ENCODE measurements at places on chromosomes 3 and 15.

- no peak for DNase-seq
Observed at GRCh38 chr3:22748453-22749045, 454.6 kb upstream of the UBE2E2 start.

DNA sequence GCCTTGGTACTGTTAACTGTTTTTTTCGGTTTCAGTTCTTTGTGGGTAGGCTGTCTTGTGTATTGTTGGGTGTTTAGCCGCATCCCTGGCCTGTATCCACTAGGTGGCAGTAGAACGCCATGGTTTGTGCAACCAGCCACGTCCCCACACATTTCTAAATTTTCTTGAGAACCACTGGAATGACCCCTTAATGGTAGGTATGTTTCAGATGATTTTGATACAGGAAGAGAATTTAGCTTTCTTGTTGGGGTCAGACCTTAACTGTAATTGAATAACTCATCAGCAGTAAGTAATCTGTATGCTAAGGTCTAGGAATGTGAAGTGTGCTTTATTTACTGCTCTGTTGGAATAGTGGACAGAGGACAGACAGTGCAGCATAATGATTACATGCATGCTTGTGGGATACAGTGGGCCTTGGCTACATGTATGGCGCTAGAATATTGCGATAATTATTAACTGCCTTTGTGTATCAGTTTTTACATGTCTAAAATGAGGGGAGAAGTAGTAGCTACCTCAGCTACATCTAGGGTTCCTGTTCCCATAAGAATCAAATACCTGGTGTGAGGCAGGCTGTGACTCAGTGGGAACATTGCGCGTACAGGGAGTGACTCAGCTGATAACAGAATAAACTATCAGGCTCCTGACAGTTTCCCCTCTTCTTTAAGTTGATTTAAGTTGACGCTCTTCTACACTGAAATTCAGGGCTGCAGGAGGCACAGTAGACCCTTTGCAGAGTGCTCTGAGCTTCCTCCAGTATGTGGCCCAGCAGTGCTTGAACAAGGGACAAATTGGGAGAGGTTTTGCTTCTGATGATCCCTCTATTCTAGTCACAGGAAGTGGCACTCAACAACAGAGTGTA lies 25.0 kb upstream of the GPR171 start:
- peak; percentile 79 for DNase-seq

DNA sequence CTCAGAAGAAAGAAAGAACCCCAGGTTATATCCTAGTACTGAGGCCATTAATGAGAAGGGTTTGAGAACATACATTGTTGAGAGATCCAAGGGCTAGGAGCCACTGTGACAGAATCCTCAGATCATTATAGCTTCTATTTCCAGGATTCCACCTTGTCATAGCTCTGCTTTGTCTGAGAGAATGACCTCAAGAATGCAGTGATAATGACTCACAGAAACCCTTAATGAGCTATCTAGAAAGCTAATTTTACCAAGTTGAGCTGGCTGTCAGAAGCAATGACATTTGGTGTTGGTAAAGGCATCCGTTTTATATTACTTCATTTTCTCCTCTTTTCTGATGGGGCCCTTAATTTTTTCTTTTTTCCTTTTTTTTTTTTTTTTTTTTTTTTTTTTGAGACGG lies 10.9 kb downstream of the TRIP4 start:
- peak; percentile 10 for DNase-seq

- no peak for DNase-seq
Observed at GRCh38 chr3:12230877-12231276, 58.0 kb upstream of the PPARG start.

DNA sequence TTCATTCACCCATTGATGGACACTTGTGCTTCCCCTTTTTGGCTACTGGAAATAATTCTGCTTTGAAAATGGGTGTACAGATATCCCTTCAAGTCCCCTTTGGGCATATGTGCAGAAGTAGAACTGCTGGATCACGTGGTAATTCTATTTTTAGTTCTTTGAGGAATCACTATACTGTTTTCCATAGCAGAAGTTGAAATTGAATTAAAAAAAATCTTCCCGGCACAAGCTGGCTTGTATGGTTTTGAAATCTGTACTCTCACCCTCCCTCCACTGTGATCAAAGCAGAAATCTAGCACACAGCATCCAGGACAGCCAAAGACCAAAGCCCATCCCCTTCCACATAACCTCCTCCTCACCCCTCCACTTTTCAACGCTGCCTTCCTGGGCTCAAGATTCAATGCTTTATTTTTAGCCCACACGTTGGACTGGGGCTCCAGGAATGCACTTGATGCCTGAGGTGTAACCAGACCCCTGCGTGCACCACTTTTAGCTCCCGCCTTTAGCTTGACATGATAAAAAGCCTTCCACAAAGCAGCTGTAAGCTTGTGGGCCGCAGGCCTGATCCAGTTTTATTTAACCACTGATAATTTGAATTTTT lies 29.9 kb downstream of the TMEM40 start:
- no peak for DNase-seq

DNA sequence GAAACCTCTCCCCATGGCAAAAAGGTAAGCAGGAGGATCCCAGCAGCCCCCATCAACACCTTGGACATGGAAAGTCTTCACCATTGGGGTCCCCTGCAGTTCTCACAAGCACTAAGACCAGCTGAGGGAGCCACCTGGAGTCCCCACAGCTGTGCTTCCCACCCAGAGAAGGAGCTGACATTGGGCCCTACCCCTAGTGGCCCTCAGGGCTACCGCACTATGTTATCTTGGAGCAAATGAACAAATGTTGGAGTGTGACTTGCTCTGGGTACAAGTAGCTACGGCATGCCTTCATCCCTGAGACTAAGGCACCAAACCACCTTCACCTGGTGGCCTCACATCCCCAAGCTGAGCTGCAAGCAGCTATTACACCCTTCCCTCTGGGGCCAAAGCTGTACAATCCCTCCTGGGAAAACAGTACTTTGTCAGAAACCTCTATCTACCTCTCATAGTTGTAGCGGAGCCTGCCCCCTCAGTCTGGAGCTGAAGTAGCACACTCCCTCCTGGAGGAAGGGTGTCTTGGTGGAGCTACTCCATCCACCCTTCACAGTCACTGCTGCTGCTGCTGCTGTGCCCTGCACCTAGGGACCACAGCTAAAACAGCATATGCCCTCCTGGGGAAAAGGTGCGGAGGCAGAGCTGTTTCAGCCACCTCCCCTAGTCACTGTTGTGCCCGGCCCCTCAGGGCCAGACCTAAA lies 42.7 kb downstream of the SERP1 start:
- DNase-seq = no peak

DNA sequence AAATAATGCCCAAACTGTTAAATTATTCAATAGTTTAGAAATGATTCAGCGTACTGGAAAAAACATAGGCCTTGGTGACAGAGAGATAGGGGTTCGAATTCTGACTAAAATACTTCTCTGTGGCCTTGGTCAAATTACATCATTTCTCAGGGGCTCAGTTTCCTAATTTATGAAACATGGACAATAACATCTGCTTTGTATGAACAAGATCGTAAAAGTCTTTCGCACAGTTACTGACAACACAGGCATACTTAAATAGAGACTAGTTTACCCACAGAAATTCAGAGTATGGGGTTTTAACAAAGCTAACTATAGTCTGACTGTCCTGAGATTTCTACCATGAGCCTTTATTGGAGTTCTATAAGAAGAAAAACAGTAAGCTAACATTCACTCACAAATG lies 440.4 kb downstream of the FHIT start:
- DNase-seq = no peak

GRCh38 chr3:131786386-131786785 lies 248.4 kb downstream of the CPNE4 start:
- DNase-seq = no peak

GRCh38 chr3:99878005-99878404 lies 60.3 kb downstream of the CMSS1 start:
- DNase-seq = peak; percentile 77

- peak; percentile 80 for DNase-seq
Observed at GRCh38 chr3:23710555-23710954, 95.2 kb upstream of the UBE2E1 start.

DNA sequence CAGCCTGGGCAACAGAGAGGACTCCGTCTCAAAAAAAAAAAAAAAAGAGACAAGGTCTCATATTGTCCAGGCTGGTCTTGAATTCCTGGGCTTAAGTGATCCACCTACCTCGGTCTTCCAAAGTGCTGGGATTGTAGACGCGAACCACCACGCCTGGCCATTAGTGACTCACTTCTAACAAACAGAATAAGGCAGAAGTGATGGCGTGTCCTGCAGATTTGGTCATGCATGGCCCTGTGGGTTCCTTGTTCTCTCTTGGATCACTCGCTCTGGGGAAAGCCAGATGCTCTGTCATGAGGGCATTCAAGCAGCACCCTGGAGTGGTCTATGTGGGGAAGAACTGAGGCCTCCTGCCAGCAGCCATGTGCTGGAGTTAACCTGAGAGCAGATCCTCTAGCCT lies 27.4 kb upstream of the TJP1 start:
- no peak for DNase-seq

- DNase-seq = peak; percentile 13
Observed at GRCh38 chr15:75153087-75153486, 48.6 kb upstream of the C15orf39 start.

DNA sequence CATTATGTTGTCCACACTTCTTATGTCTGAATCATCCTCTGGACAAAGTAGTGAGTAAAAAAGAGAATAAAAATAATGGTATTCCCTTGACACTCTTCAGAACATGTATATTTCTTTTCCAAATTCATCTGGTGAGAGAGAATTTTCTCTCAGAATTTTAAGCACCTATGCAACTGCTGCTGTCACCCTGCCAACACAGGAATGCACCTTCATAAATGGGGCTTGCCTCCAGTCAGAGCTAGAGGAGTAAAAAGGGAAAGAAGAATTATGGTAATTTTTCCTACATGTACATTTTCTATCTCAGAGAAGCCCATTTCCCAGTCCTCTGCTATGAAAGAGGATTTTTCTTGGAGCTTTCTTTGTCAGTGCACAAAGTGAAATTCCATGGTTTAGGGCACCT lies 92.2 kb upstream of the ALCAM start:
- no peak for DNase-seq

DNA sequence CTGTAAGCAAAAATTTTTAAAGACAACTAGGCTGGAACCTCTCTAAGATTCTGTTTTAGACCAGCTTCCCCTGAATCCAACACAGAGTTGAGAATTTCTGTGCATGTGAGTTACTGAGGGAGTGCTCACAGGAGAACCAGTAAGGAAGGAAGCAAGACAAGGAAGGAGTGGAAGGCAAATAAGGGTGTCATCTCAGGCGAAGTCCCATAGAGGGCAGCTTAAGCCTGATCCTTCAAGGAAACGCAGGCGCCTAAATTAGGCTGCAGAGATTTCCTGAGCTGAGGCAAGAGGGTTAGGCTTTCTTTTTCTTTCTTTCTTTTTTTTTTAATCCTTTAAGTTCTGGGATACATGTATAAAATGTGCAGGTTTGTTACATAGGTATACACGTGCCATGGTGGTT lies 36.2 kb upstream of the COL6A6 start:
- peak; percentile 79 for DNase-seq

GRCh38 chr3:98759629-98760028 lies 3.5 kb upstream of the ST3GAL6 start:
- DNase-seq = no peak

- peak; percentile 69 for DNase-seq
Observed at GRCh38 chr3:53938645-53939044, 47.0 kb upstream of the SELENOK start.

GRCh38 chr3:127417709-127418559 lies 130.1 kb upstream of the PRR20G start:
- no peak for DNase-seq

GRCh38 chr3:124730941-124731297 lies 667 bp downstream of the UMPS start:
- DNase-seq = no peak

- DNase-seq = no peak
Observed at GRCh38 chr15:101474233-101474632, 15.3 kb downstream of the PCSK6 start.

- no peak for DNase-seq
Observed at GRCh38 chr3:131802029-131802428, 232.8 kb downstream of the CPNE4 start.

- DNase-seq = peak; percentile 29
Observed at GRCh38 chr3:51940648-51941462, 849 bp downstream of the RRP9 start.

- DNase-seq = no peak
Observed at GRCh38 chr3:75235631-75236030, 428.5 kb upstream of the FRG2C start.

- DNase-seq = no peak
Observed at GRCh38 chr15:51724673-51725072, 12.8 kb downstream of the LYSMD2 start.

DNA sequence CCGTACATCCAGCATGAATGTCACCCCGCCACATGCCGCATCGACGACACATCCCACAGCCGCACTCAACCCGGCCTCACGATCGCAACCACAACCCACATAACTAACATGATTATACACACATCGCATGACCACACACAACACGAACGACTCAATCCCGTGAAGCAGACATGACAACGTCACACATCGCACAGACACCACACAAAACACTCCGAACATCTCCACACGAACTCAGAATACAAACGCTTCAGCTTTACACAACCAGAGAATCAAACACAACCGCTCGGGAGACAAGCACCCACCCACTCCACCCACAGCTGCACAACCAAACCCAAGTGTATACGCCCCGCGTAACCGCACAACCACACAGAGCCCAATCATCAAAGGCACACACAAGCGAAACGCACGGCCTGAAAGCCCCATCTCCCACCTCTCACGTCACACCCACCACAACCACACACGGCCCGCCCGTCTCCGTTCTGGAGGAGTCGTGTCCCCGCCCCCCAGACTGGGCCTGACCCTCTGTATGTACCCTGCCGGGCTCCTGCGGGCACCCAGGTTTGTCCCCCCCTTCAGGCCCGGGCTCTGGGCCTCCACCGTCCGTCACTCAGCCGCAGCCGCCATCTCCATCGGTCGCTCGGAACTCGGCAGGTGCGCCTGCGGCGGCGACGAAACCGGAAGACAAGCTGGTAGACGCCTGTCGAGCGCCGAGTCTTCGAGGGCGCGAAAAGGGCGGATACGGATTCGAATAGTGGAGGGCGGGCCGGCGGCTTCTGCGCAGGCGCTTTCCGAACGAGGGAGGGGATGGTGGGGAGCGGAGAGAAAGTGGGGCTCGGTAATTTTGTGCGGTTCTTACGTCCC lies at the start of gene RBSN:
RBSN (minus strand) TSS at position 646 of the 861 bp plus-strand sequence. CDS start 3,028 bp downstream, outside the sequence.
- DNase-seq = peak; percentile 97
